ENCODE measurements at places on chromosomes 1 and 21.

DNA sequence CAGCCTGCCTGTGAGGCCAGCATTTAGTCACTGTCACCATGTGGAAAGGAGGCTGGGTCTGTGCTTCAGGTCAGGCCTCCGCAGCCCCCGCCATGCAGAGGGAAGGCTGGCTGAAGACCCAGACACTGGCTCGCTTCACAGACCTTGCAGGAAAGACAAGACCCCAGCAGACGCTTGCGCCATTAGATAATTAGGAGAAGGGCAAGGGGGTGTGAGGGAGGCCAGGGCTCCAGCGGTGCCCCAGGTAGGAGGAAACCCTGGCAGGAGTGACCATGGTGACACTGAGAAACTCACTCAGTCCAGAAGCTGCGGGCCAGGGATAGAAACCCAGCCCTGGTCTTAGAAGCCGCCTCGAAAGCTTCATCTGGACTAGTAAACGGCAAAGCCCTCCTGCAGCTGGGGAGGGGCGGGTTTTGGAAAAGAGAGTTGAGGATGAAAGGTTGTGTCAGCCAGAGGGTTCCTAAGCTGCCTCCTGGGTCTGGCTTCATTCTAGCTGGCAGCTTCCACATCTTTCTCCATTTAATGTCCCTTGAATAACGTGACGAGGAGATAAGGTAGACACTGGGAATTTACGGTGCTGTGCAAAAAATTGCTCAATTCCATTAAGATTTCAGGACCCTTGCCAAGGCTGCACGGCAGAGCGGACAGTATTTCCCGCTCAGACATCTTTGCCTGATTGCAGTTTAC lies 294.1 kb upstream of the VAMP3 start:
- DNase-seq, result no peak

- DNase-seq, result no peak
These were observed 71.8 kb upstream of the MACF1 start for GRCh38 chr1:39132505-39133339.

- no peak for DNase-seq
These were observed 151.3 kb upstream of the GJB5 start for GRCh38 chr1:34603594-34603993.

DNA sequence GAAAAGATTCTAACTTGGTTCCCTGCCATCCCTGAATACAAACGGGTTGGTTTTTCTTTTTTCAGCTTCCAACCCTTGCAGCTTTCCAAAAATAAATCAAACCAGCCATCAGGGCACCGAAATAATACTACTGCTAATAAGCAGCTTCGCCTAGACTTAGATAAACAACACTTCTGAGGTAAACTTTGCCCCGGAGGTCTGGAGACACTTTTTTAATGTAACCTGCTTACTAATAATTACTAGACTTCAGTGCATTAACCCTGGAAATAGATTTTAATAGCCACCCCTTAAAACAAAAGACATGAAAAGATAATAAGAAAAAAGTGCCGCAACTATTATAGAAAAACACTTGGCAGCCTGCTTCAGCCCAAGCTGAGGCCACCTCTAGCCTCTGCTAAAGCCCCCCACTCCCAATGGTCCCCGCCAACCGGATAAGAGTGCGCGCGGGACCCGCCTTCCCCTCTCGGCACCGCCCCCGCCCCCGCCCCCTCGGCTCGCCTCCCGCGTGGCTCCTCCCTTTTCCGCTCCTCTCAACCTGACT lies 405 bp upstream of the GADD45A start:
- DNase-seq, result no peak

GRCh38 chr1:2174348-2175054 lies 20.1 kb downstream of the FAAP20 start:
- DNase-seq, result peak; percentile 82

GRCh38 chr1:243605604-243606003 lies 244.4 kb downstream of the AKT3 start:
- no peak for DNase-seq

GRCh38 chr1:112852276-112852675 lies 103.7 kb downstream of the SLC16A1 start:
- no peak for DNase-seq

- no peak for DNase-seq
These were observed 9.9 kb downstream of the SYNJ1 start for GRCh38 chr21:32717851-32718316.

- no peak for DNase-seq
These were observed 116.7 kb downstream of the FASLG start for GRCh38 chr1:172775606-172776005.

DNA sequence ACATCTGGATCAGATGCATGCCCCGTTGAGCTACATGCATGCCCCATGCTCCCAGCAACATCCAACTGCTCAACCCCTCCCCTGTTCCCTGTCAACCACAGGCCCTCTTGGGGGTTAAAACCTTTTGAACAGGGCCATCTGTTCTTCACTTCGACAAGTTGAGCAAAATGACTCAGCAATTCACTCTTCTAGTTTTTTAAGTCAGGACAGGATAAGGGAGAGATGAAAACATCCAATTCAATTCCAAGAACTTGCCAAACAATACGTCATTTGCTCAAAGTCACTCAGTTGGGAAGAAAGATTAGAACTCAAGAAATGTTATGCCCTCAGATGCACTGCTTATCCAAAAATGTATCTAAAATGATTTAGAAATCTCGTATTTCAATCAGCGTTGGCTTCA lies 46.1 kb upstream of the MTF2 start:
- DNase-seq, result peak; percentile 25

DNA sequence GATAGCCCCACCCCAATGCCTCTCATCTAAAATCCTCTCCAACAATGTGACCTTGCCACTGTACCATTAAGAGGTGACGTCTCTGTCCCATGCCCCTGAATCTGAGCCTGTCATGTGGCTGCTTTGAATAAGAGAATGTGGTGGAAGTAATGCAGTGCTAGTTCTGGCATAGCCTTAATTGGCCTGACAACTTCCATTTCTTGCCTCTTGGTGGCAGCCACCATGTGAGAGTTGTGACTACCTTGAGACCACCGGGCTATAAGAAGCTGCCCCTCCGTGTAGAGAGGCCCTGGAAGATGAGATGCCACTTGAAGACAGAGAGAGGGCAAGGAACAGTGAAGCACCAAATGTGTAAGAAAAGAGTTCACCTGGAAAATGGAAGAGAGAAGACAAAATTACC lies 95.4 kb downstream of the POFUT2 start:
- no peak for DNase-seq

DNA sequence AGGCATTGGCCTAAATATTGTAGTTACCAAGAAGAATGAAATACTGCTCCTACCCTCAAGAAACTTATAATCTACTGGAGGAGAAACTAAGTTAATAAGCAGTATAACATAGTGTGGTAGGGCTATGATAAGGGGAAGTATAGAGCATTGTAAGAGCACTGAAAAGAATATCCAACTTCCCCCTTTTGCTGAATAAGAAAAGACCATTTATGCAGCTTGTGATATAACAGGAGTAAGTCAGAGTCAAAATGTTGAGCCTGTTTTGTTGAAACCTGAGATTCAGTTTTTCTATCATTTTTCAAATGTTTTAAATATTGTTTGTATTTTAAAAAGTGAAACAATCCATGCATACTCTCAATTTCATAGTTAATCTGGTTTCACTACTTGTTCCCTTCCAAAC lies 48.3 kb upstream of the FCRL4 start:
- DNase-seq, result no peak

DNA sequence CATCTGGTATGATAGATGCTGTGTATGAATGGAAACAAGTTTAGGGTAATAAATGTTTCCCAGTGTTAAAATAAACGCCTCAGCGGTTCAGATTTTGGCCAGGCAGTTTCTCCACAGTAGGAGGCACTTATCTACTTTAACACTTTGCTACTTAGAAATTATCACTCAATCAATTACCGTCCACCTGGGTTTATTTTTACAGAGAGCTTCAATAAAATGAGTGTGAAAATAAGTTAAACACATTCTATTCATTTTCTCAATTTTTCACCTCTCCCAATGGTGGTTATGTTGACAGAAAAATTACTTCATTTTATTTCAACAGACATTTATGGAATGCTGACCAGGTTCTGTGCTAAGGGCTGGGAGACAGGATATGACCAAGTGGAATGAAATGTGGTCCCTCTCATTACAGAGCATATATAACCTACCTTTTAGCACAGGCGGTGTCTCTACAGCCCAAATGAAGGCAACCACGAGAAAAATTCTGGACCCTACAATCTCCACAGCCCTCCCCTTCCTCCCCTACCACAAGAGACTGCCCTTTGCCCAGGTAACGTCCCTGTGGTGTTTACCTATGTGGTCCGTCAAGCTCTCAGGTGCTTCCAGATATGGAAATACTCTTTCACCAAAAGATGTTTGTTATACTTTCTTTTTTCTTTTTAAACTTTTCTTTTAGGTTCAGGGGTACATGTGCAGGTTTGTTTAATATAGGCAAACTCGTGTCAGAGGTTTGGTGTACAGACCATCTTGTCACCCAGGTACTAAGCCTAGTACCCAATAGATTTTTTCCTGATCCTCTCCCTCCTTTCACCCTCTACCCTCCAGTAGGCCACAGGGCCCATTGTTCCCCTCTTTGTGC lies 105.5 kb downstream of the HLCS start:
- no peak for DNase-seq

GRCh38 chr1:232911027-232911599 lies 39.3 kb upstream of the NTPCR start:
- DNase-seq, result no peak

- no peak for DNase-seq
These were observed 21.9 kb upstream of the MNDA start for GRCh38 chr1:158809256-158809655.

DNA sequence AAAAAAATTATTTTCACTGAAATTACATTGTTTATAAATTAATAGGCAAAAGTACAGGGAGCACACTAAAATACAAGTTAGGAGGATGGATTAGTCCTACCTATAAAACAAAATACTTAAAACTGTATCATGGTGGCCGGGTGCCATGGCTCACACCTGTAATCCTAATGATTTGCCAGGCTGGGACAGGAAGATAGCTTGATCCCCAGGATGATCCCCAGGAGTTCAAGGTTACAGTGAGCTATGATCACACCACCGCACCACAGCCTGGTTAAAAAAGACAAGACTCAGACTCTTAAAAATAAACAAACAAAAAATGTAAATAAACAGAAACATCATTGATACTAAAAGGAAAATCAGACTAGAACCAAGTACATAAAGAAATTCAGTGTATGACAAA lies 53.5 kb downstream of the ASH1L start:
- no peak for DNase-seq

GRCh38 chr1:1205769-1206375 lies 520 bp downstream of the TNFRSF18 start:
- DNase-seq, result no peak

GRCh38 chr1:78650114-78650660 lies 556 bp downstream of the IFI44 start:
- no peak for DNase-seq

DNA sequence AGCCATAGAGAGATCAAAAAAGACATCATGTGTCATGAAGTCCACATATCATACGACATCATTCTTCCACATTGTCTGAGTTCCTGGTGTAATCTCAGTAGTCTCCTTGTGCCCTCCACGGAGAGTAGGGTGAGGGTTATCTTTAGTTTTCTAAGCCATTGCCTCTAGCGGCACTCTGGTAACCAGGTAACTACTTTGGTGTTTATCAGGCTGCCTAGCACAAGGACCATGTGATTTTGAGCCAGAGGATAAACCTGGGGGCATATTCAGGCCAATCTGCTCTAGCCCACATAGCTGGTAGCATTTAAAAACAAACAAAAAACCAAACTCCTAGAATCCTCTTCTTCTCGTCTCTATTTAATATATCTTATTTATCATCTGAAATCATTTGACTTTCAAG lies 147.4 kb downstream of the GDAP2 start:
- DNase-seq, result no peak

- no peak for DNase-seq
These were observed 28.5 kb downstream of the MGST3 start for GRCh38 chr1:165659581-165659895.

DNA sequence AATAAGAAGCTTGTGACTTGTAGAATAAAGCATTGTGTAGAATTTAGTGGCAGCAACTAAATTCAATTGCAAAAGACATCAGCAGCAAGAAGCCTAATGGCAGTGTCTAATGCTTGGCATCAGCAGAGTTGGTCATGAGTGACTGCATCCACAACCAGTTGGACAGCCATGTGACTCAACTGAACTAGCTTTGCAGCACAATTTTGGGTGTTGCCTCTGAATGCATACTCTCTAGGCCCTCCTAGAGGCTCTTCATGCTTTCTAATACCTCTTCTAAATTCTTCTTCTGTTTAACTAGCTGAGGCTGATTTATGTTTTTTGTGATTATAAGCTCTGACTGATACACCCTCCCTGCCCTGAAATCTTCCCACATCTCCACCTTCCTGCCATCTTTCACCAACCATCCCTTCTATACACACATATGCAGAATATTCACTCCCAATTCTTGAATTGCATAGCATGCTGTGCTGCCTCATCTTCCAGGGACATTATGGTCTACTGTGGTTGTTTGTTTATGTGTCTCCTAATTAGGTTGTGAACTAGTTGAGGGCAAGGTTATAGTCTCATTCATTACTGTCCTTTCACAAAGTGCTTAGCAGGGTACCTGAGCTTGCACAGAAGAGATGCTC lies 266.7 kb upstream of the GJB5 start:
- DNase-seq, result no peak

DNA sequence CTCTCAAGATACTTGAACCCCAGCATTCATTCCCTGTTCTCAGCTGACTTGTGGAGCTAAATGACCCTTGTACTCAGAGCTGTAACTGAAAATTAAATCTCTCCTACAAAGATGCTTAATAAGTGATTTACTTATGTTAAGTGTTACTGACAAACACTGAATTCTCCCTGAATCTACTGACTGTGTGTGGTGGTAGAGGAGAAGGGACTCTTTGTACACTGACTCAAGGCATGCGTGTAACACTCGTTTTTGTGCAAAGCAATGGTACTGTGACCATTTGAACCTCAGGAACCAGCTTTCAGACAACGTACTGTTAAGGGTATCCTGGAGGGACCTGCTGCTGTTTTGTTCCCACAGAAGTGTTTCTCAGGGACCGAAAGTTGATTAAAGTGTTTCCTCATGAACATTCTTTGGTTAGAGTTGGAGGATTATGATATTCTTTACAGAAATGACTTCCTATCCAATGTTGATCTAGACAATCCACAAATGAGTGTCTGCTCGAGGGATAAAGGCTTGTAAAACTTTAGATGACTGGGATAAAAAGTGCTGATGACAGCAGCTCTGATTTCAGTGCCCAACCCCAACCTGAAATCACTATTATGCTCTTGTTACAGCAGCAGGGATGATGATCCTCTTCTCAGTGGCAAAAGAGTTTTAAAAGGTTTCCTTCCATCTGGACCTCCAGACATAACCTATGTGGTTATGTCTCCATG lies 12.8 kb downstream of the RGL1 start:
- no peak for DNase-seq
